ENCODE measurements at places on chromosomes 12 and 14. TPM values are rescaled to one million over a fixed set of nuclear protein-coding genes. Genes with fewer than 3 reads are reported as not detected.

The FOXA1 gene
- total RNA-seq: 0.44 TPM

The DUSP16 gene
- total RNA-seq: 15.1 TPM

The POLE2 gene
- total RNA-seq: 8.0 TPM

The MYO1H gene
- total RNA-seq: not detected

The IGFBP6 gene
- total RNA-seq: 55.3 TPM

The LIN7A gene
- total RNA-seq: 2.6 TPM

The TESPA1 gene
- total RNA-seq: not detected

The ADAM21 gene
- total RNA-seq: 0.19 TPM

The ANP32D gene
- not detected for total RNA-seq

The PEX5 gene
- 27.9 TPM for total RNA-seq

The ZDHHC22 gene
- total RNA-seq: not detected

The RNU6-7 gene
- not detected for total RNA-seq

The PRIMA1 gene
- total RNA-seq: not detected

The MBIP gene
- total RNA-seq: 11.0 TPM

The IL26 gene
- not detected for total RNA-seq

The NPFF gene
- not detected for total RNA-seq

The GLIPR1L2 gene
- not detected for total RNA-seq

The GOLGA3 gene
- 80.7 TPM for total RNA-seq

The GPR84 gene
- total RNA-seq: not detected

The TTC8 gene
- total RNA-seq: 10.6 TPM

The ENDOU gene
- not detected for total RNA-seq

The LTBP2 gene
- total RNA-seq: 251 TPM

The PDE3A gene
- total RNA-seq: 9.9 TPM

The NINJ2 gene
- 2.7 TPM for total RNA-seq

The SLC24A4 gene
- total RNA-seq: 0.18 TPM

The TMEM132D gene
- 1.1 TPM for total RNA-seq

The RIMBP2 gene
- not detected for total RNA-seq

The RPGRIP1 gene
- not detected for total RNA-seq

The DEGS2 gene
- not detected for total RNA-seq

The NANOG gene
- total RNA-seq: not detected

The NEUROD4 gene
- not detected for total RNA-seq

The NRDE2 gene
- 12.5 TPM for total RNA-seq

The CFAP54 gene
- 7.5 TPM for total RNA-seq

The PROX2 gene
- not detected for total RNA-seq

The CFAP251 gene
- total RNA-seq: 13.5 TPM

The OAS1 gene
- total RNA-seq: 43.6 TPM

The SLC38A4 gene
- total RNA-seq: not detected

The GNPNAT1 gene
- 22.4 TPM for total RNA-seq

The PIK3C2G gene
- not detected for total RNA-seq

The DLK1 gene
- not detected for total RNA-seq

The AKAP3 gene
- 1.2 TPM for total RNA-seq

The RASSF9 gene
- 0.87 TPM for total RNA-seq

The BCL11B gene
- total RNA-seq: not detected

The DCAF5 gene
- total RNA-seq: 20.3 TPM

The INF2 gene
- 118 TPM for total RNA-seq

The PLEKHH1 gene
- 1.8 TPM for total RNA-seq

The PPP1R13B gene
- total RNA-seq: 13.1 TPM

The CFAP73 gene
- not detected for total RNA-seq

The BRI3BP gene
- 5.5 TPM for total RNA-seq

The TAS2R8 gene
- total RNA-seq: not detected

The INSM2 gene
- total RNA-seq: not detected

The PLEKHG7 gene
- not detected for total RNA-seq

All from glomerular endothelial cell (primary cell).